ENCODE measurements at places on chromosomes 3 and 15.
A peak's percentile ranks its signal among the peaks of the same experiment; 100 is the strongest.

- no peak for DNase-seq
These were observed 16.6 kb downstream of the AQP9 start for GRCh38 chr15:58154769-58155168.

DNA sequence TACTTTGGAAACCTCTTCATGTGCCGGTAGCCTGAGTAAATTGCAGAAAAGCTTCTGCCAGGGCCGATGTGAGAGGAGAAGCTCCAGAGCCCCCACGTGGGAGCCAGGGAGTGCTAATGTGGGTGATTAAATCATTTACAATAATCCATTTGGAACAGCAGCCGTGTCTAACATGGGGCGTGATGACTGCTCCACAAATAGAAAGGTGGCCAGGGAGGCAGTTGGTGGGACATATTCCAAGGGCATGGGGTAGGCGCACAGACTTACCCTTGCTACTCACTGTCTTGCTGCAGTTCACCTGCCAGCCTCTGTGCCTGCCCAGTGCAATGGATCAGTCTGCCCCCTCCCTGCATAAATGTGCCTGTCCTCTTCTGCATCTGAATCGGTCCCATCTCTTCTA is 39.3 kb upstream of the INSYN1 start:
- no peak for DNase-seq

GRCh38 chr3:19190602-19191001 is 42.3 kb downstream of the KCNH8 start:
- no peak for DNase-seq

DNA sequence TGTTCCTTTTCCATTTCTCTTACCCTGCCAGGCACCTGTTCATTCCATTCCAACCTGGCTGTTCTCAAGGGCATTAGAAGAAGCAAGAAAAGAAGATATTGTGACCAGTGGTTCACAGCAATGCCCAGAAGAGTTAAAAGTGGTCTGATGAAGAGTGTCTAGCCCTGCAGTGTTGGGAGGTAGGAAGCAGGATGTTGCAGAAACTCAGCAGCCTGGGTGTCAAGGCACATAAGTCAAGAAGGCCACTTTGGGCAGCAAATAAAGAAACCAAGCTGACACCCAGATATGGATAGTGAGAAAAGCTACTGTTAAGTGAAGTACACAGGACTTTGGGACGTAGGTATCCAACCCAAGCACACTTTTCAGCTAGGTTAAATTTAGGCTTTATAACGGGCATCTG is 199.9 kb upstream of the SATB1 start:
- DNase-seq, result no peak

GRCh38 chr3:134014270-134014669 is 15.5 kb downstream of the SLCO2A1 start:
- no peak for DNase-seq

DNA sequence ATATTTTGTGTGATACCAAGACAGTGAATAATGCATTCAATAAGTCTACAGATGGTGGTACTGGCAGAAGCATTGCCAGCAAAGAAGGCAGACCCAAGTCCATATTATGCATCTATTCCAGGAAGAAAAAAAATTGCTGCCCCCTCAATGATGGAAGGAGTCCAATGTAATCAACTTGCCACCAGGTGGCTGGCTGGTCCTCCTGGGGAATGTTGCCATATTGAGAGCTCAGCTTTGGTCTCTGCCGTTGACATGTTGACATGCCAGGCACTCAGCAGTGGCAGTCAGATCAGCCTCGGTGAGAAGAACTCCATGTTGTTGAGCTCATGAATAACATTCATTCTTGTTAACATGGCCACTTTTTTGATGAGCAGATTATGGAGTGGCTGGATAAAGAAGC is 298.5 kb downstream of the IGSF11 start:
- DNase-seq, result no peak

DNA sequence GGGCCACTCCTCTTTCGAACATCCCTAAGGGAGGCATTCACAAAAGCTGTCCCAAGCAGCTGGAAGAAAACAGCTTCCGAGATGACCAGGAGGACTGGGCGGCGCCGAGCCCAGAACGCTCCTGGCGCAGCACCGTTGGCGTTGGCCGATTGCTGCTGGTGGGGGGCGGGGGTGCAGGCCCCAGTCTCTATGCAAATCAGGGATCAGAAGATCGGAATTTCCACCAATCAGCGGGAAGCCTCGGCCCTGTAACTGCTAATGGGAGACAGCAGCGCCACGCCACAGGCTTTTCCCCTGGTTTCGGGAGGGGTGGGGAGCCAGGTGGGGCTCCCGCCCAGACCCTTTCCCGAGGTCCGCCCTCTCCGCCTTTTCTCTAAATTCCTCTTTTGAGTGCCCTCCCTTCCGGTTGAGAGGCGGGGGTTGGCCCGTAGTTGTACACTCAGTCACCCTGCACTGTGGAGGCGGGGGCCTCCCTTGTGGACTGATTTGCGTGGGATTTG is 27.0 kb downstream of the HMCES start:
- DNase-seq, result peak; percentile 88

DNA sequence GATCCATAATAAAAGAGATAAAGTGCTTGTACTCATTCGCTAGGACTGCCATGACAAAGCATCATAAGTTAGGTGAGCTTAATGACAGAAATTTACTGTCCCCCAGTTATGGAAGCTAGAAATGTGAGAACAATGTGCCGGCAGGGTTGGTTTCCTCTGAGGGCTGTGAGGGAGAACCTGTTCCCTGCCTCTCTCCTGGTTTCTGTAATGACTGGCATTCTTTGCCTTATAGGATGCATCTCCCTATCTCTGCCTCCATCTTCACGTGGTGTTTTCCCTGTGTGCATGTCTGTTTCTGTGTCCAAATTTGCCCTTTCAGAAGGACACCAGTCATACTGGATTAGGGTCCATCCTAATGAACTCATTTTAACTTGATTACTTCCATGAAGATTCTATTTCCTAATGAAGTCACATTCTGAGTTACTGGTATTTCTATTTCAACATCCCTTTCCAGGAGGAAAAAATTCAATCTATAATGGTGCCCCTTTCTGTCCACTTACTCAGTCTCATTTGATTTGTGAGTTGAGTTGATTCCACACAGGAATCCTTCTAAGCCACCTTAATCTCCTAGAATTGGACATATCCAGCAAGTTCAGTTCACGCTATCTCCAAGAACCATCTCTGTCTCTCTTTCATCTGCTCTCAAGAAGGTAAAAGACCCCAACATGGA is 71.2 kb upstream of the LIPC start:
- no peak for DNase-seq

DNA sequence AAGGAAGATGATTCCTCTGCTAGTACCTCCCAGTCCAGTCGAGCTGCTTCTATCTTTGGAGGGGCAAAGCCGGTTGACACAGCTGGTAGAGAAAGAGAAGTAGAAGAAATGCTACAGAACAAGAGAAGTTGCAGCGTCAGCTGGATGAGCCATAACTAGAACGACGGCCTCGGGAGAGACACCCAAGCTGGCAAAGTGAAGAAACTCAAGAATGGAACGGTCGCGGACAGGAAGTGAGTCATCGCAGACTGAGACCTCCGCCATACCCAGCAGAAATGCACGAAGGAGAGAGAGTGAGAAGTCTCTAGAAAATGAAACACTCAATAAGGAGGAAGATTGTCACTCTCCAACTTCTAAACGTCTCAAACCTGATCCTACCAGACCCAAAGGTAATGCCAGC is 19.0 kb upstream of the PARP14 start:
- DNase-seq, result no peak

GRCh38 chr3:18752273-18752934 is 327.3 kb upstream of the SATB1 start:
- DNase-seq, result no peak

- DNase-seq, result no peak
These were observed 76.5 kb downstream of the B3GNT5 start for GRCh38 chr3:183329543-183329942.

DNA sequence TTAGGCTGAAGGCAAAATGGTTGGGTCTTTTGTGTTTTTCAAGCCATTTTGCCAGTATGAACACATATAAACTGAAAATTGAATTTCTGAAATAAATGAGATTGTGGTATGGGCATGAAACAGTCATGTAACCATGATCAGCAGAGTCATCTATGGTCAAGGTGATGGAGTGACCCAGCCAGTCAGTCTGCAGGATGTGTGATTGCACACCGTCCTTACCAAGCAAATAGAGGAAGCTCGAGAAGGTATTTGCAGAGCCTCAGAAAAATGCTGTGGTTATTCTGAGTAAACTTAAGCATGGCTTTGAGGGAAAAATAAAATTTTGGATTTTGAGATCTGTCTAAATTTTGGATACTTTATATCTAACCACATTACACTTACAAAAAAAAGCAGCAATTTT is 95.9 kb upstream of the RNF7 start:
- DNase-seq, result no peak

- DNase-seq, result peak; percentile 47
These were observed 230.7 kb downstream of the BBX start for GRCh38 chr3:107753494-107753893.

DNA sequence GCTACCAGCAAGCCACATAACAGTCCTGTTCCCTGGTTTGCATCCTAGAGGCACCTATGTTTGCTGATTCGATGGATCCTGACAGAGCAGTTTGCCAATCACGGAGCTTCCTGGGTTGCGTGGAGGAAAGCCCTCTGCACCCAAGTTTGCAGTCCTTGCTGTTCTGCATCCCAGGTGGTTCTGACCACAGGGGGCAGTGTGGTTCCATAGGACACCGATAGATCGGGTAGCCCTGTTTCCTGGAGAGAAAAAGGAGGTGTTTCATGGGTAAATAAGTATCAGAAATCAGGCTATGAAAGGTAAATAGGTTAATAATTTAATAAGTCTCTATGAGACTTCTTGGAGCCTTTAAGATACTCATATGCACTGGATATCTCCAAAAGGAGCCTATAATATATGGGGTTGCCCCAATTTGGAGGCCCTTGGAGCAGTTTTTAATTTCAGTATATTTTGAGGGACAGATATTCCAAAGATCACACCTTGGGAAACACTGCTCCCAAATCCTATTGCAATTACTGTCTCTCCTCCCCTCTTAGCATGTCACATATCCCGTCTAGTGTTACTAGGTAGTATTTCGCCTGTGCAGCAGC is 194.6 kb upstream of the TPM1 start:
- peak; percentile 55 for DNase-seq

- no peak for DNase-seq
These were observed 9.4 kb downstream of the ITPKA start for GRCh38 chr15:41502795-41503668.

- peak; percentile 67 for DNase-seq
These were observed 15.2 kb downstream of the LDHAL6B start for GRCh38 chr15:59221511-59222505.

GRCh38 chr3:10234526-10235230 is 13.6 kb upstream of the TATDN2 start:
- DNase-seq, result no peak

GRCh38 chr3:124879337-124879680 is 7.9 kb downstream of the ITGB5 start:
- DNase-seq, result no peak

DNA sequence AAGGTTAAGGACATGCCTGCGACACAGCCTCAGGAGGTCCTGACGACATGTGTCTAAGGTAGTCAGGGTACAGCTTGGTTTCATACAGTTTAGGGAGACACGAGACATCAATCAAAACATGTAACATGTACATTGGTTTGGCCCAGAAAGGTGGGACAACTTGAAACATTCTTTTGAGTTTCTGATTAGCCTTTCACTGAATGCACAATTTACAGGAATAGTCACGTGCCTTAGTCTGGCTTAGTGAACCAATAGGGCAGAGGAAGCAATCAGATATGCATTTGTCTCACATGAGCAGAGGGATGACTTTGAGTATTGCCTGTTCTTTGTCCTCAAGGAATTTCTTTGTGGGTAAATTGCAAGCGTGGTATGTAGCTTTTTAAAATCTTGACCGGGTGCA is 24.5 kb upstream of the HDAC11 start:
- peak; percentile 11 for DNase-seq

DNA sequence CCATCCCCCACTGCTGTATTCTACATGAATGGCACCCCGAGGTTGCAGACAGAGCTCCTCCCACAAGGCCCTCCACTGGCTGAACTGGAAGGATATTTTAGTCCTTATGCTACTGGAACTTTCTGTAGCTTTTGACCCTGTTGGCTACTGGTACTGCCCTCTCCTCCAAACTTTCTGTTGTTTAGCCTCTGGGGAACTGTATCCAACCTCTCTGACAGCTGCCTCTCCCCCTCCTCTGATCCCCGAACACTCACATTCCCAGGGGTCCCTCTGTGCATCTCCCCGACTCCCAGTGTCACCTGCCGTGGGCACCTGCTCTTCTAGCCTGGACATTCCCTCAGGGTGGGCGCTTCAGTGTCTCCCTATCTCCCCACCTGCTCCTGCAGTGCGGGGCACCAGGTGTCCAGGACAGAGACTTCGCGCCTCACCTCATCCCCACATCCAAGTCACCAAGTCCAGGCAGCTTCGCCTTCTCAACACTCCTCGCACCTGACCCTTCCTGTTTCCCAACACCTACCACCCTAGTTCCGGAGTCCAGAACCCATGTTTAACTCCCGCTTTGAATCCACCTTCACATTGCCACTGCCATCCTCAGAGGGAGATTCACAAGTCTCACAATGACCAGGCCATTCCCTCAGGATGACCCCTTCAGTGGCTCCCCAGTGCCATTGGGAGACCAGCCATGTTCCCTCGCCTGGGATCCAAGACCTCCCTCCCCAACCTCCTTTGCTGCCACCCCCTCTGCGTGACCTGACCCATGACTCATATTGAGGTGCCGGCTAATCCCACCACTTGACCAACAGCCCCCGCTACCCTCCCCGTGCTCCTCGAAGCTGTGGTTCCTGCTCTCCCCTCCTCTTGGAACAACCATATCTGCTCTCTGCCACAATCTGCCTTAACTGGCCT is 34.2 kb downstream of the BDH1 start:
- no peak for DNase-seq

DNA sequence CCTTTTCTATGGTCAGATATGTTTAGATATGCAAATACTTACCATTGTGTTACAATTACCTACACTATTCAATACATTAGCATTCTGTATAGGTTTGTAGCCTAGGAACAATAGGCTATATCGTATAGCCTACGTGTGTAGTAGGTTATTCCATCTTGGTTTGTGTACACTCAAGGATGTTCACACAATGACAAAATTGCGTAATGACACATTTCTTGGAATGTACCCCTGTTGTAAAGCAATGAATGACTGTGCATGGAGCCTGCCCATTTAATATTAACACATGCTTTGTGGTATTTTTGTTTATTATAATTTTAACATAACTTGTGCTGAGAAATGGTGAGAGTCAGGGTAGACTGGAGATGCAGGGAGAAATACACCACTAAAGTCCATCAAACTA is 154.9 kb downstream of the LEKR1 start:
- no peak for DNase-seq
